ENCODE measurements at places on chromosomes 1 and 21. TPM values are rescaled to one million over a fixed set of nuclear protein-coding genes. Genes with fewer than 3 reads are reported as not detected.
A peak's percentile ranks its signal among the peaks of the same experiment; 100 is the strongest.

Gene ANXA9
- polyA plus RNA-seq: 1.1 TPM

Gene CSF3R
- not detected for polyA plus RNA-seq

Gene GIPC2
- polyA plus RNA-seq: not detected

Gene CFAP141
- polyA plus RNA-seq: not detected

DNA sequence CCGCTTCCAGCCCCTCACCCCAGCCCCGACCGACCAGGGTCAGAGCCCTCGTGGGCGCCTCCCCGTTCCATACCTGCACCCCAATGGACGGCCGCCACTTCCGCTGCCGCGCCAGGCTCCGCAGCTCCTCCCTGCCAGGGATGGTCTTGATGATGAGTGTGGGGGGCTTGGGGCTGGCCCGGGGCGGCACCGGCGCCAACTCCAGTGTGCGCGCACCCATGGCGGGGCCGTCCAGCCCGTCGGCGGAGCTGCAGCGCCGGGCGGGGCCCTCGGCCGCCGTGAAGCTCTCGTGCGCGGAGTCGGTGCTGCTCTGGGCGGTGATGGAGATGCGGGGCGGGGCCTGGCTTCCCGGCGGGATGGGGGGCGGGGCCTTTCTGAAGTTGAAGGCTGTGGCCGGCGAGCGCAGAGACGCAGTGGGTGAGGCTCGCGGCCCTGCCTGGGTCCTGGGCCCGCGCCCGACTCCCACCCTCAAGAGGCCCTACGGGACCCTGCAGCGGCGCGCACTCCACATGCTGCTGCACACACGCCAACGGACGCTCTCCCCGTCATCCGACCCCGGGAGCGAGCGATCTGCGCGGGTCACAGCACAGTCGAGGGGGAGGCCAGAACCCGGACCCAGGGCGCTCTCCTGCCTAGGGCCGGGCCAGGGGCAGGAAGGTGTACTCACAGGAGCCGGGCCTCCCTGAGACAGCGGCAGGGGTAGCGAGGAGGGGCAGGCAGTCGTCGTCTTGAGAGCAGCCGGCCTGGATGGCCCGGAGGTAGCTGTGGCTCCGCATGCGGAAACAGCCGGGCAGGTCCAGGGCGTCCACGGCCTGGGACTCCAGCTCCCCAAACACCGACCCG lies 26.1 kb upstream of the SMIM12 start:
- no peak for DNase-seq

DNA sequence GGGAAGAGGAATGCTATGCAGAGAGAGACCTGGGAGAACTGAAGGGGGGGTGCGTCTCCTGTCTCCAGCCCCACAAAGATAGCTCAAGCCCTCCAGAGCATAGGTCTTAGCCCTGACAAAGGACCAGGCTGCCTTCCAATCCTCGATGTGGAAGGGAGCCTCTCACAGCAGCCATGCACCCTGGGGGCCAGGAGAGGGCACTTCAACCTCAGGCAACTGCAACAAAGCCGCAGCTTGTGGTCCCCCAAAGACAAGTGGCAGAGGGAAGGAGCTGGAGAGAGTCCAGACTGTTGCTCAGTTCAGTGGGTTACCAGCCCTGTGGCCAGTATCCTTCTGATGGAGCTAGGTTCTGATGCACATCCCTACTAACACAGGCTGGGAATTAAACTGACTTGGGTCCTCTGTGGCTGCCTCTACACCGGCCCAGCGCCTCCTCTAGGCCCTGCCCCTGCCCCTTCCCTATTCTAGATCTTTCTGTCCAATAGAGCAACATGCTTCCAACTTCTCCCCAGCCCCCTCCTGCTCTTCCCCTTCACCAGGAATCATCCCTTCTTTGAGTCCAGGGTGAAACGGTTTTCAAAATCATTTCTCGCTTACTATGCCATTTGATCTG lies 100.7 kb upstream of the SPATA6 start:
- DNase-seq: peak; percentile 49

GRCh38 chr1:240998024-240998423 lies 359.0 kb downstream of the RGS7 start:
- DNase-seq: no peak

- DNase-seq: no peak
These were observed 8.6 kb upstream of the CNIH3 start for GRCh38 chr1:224607188-224608148.

GRCh38 chr1:26168410-26169197 lies at the start of gene C1orf232:
Gene C1orf232, minus strand, starts transcription at chr1:26168963. Its CDS starts 464 bp downstream, at chr1:26168499.
- no peak for DNase-seq

DNA sequence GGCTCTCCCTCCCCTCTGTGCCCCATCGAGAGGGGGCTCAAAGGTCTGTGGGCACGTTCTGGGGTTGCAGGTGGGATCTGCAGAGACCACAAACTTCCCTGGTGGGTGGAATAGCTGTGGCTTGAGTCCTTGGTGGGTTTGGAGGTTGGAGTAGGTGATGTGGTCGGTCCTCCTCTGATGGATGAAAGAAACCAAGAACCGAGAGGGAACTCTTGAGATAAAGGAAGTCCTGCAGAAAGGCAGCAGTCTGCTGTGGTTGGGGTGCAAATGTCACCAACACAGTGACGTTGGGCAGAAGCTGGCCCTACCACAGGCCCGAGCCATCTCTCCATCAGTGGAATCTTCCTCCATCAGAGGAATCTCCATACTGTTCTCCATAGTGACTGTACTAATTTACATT lies 171.8 kb downstream of the FCRL5 start:
- no peak for DNase-seq

DNA sequence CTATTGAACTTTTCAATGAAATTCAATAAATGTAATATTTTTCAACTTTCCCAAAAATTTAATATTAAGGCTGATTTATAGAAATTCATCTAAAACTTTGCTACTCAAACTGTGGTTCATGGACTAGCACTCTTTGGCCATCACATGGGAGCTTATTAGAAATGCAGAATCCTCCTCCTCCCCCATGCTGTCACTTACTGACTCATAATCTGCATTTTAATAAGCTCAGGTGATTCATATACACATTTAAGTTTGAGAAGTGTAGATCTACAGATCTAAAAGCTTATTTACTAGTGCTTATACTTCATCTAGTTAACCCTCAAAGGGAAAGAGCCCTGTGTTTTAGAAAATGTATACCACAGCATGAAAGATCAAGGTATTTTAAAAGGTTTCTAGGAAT lies 84.3 kb downstream of the HS2ST1 start:
- DNase-seq: peak; percentile 24

GRCh38 chr1:44000122-44000665 lies 8.8 kb downstream of the CCDC24 start:
- no peak for DNase-seq

GRCh38 chr1:192552760-192553191 lies 22.8 kb upstream of the RGS1 start:
- no peak for DNase-seq

- no peak for DNase-seq
These were observed 35.5 kb upstream of the LRRC52 start for GRCh38 chr1:165508291-165508690.

DNA sequence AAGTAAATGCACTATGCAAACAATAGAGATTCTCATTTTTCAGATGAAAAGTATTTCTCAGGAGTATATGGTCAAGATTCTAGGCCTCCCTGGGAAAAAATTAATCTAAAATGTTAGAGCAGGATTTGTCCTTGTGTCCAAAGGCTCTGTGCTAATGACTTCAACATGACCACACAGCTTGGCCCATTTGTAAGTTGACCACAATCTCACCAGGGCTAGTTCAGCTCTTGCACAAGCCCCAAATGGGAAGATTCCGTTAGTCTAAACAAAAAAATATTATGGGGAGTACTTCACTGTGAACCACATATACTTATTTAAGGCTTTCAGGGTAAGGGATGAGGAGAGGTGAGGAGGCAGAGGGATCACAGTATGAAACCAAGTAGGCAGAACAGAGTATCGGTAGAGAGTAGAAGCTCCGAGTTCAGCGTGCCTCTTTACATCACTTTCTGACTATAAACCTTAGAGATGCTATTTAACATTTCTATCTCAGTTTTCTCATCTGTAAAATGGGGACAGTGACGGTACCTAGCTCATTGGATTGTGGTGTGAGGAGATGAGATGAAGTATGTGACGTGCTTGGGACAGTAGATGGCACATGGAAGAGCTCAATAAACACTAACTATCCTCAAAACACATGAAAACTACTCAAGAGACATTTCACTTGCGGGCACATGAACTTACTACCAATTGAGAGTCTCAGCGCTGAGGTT lies 37.8 kb upstream of the CTTNBP2NL start:
- no peak for DNase-seq

GRCh38 chr1:24714859-24715520 lies 30.3 kb upstream of the CLIC4 start:
- DNase-seq: peak; percentile 85

DNA sequence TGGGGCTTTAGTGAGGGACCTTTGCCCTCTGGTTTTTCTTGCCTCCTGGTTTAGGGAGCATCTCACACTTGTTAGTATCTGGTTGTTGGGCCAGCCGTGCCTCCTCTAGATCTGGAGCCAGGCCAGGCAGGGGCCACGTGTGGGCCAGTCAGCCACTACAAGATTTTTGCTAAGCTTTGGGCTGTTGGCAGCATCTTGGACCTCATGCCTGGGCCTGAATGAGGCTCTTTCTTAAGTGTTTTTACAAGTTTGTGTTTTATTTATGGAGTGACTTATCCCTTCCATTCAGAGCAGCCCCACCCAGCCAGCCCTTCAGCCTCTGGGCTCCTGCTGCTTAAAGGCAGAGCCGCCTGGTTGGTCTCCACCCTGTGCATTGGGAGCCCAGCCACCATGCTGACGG lies 1.6 kb upstream of the SH3BGRL3 start:
- peak; percentile 98 for DNase-seq

DNA sequence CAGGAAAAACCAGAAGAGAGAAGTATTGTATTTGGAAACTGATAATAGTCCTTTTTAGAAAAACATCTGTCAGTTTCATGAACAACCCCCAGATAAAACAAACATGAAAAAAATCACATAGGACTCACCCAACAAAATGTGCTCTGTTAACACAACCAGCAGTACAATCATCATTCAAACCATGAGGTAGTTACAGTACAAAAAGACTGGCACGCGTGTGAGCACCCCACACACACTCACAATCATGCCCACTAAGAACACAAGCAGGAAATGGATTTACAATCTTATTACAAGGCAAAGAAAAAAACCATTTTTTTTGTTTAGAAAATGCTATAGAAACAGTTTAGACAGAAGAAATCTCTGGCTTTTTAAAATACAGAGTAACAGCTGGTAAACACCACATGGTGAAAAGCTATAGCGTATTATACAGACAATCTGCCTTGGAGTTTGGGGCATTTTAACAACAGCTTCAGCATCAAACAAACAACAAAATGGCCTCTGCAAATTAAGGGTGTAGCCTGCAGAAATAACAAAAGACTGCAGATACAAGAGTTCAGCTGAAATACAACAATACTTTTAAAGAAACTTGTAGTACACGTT lies 180.0 kb downstream of the CDC7 start:
- no peak for DNase-seq
